Astrocyte of the spinal cord (primary cell): ENCODE measurements at places on chromosomes 1 and 21.

GRCh38 chr1:228544921-228545591 lies 57.9 kb downstream of the RNF187 start:
- no peak for DNase-seq

DNA sequence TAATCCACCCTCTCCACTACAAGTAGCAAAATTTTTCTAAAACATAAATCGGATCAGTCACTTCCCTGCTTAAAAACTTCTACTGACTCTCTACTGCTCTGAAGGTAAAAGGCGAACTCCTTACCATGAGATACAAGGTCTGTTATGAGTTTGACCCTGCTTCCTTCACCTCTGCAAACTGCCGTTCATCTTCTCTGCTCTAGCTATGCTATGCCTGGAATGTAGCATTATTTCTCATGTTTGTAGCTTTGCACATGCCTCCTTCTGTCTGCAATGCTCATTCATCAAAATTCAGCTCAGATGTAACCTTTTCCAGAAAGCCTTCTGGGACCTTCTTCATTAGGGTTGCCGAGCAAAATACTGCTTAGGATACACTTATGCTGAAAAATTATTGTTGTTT lies 30.8 kb downstream of the RPL5 start:
- DNase-seq: no peak

DNA sequence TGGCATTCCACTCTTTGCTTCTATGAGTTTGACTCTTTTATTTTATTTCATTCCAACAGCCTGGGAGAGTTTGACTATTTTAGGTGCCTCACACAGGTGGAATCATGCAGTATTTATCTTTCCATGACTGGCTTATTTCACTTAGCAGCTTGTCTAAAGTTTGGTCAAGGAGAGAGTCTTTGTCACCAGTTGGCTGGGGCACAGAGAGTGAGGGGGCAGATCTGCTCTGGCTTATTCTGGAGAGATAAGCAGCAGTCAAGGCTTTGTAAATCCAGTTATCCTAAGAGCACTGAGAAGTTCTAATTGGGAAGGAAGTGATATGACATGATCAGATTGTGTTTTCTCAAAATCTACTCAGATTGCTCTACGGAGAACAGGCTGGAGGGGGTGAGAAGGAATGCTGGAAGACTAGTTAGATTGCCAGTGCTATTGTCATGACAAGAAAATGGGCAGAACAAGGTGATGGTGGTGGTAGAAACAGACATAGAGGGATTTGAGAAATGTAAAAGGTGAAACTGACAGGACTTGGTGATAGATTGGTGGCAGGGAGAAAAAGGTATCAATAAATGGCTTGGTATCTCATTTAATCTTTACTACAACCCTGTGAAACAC lies 12.1 kb upstream of the CTTNBP2NL start:
- DNase-seq: no peak

- peak; percentile 87 for DNase-seq
These were observed 55.5 kb upstream of the TRIM67 start for GRCh38 chr1:231106347-231106746.

DNA sequence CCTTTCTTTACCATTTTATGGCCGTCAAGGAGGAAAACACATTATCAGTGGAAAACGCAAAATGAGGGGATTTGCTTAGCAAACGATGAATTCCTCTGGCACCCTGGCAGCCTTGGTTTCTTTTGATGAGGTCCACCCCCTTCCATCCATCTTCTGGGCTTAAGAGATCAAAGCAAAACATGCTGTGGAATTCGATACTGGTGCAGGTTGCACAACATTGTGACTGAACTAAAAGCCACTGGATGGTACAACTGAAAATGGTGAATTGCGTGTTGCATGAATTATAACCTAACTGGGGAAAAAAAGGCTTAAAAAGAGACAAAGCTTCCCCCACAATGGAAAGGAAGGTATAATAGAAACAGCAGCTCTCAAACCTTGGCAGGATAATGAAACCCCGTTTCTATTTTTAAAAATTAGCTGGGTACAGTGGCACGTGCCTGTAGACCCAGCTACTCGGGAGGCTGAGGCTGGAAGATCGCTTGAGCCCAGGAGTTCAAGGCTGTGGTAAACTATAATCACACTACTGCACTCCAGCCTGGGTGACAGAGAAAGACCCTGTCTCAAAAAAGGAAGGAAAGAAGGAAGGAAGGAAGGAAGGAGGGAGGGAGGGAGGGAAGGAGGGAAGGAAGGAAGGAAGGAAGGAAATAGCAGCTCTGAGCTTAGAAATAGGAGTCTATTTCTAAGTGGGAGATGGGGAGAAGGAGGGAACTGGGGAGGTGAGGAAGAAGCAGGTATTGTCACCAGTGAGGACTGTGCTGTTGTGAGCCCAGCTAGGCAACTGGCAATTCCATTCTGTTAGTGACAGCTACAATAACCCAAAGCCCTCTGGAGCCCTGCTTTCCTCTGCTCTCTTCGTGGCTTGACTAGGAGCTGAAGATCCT lies 29.0 kb upstream of the LGALS8 start:
- no peak for DNase-seq

DNA sequence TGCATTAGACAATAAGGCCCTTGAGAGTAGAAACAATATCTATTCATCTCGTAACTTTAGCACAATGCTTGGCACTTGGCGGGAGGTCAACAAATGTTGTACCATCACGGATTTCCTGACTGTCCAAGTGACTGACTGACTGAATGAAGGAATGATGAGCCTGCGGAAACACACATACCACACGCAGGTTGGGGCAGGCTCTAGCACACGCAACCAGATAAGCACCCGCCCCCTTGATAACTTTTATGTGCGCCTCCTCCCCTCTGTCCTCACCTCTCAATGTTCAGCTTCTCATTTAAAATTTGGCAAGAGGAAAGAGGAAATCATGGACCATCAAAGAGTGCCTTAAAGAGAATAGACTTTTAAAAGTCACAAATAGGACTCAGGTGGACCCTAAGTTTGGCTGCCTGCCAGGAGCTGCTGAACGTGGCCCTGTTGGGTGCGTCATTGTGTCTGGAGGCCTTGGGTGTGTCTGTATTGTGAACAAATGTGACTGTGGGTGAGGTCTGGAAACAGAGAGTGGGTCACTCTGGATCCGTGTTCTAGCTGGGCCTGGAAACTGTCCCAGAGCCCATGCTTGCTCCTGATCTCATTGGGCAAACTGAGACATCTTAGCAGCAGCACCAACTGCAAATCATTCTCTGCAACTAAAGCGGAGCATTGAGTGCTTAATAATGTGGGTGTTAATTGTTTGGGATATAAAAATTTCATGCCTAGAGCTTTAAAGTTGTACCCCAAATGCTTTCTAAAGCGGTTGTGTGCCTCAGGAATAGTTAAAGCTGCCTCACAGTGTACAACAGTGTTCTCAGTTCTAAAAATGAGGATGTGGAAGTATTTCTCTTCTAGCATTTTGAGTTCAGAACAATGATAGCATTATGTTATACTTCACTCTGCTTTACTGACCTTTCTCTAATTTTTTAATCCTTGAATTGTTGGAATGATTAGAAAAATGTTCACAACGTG lies 47.6 kb upstream of the ABCG1 start:
- DNase-seq: no peak

GRCh38 chr1:207754974-207755700 lies 3.3 kb downstream of the CD46 start:
- DNase-seq: no peak

DNA sequence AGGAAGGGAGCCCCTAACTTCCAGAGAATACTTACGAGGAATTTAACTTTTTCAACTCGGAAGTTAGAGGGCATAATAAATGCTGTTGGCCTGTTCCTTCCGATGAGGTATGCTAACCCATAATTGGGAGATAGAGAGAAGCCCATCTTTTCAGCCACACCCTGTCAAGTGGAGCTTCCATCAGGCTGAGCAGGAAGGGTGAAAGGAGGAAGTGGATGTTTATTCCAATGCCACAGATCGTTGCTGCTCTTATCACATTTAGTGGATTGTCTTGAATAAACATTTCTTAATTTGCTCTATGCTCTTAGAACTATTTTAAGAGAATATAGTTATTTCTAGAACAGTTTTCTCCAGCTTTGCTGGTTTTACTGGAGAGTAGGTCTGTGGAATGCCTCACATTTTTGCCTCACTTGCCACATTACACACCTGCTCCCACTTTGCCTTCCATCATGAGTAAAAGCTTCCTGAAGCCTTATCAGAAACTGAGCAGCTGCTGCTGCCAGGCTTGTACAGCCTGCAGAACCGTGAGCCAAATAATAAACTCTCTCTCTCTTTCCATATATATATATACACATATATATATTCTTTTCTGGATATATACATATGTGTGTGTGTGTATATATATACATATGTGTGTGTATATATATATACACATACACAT lies 60.0 kb upstream of the RGS21 start:
- no peak for DNase-seq

DNA sequence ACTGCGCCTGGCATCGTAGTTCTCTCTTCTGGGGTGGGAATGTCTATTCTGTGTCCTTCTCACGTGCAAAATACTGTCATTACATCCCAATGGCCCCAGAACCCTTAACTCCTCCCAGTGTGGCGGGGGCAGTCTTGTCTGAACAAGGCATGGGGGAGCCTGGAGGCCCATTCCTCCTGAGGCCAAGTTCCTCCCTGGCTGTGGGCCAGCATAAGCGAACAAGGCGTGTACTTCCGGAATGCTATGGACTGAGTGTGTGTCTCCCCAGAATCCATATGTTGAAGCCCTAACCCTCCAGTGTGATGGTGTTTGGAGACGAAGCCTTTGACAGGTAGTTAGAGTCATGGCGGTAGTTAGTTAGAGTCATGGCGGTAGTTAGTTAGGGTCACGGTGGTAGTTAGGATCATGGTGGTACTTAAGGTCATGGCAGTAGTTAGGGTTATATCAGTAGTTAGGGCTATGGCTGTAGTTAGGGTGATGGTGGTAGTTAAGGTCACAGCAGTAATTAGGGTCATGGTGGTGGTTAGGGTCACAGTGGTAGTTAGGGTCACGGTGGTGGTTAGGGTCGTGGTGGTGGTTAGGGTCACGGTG lies 71.0 kb downstream of the PRKCZ start:
- DNase-seq: no peak

- DNase-seq: no peak
These were observed 86.1 kb upstream of the KIAA0040 start for GRCh38 chr1:175278734-175279116.

DNA sequence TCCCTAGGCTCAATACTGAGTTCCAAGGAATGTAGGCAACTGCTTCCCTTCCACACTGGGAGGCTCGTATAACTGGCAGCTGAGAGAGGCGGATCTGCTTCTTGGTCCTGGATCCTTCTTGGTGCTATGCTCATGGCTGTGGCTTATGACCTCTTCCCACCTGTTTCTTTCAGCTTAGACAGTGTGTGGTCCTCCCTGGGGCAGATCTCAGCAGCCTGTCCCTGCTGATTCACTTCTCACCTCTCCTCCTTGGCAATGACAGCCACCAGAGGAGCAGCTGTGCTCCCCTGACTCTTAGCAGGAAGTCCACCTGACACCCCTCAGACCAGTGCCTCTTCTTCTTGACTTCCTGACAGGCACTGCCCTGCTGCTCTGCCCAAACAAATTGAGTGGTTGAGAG lies 75.1 kb upstream of the PTGFRN start:
- no peak for DNase-seq

DNA sequence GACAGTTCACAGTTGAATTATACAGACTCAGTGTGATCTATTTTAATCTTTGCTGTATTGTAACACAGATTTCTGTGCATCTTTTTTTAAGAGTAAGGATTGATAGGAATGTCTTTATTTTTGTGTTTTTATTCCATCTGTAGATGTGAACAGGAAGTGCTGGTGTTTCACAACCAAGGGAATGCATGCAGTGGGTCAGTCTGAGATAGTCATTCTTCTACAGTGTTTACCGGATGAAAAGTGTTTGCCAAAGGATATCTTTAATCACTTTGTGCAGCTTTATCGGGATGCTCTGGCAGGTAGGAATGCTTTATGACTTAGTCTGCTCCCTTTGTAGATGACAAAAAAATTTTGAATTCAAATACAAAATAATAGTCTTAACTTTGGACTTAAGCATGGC lies 84.5 kb downstream of the CC2D1B start:
- peak; percentile 5 for DNase-seq

DNA sequence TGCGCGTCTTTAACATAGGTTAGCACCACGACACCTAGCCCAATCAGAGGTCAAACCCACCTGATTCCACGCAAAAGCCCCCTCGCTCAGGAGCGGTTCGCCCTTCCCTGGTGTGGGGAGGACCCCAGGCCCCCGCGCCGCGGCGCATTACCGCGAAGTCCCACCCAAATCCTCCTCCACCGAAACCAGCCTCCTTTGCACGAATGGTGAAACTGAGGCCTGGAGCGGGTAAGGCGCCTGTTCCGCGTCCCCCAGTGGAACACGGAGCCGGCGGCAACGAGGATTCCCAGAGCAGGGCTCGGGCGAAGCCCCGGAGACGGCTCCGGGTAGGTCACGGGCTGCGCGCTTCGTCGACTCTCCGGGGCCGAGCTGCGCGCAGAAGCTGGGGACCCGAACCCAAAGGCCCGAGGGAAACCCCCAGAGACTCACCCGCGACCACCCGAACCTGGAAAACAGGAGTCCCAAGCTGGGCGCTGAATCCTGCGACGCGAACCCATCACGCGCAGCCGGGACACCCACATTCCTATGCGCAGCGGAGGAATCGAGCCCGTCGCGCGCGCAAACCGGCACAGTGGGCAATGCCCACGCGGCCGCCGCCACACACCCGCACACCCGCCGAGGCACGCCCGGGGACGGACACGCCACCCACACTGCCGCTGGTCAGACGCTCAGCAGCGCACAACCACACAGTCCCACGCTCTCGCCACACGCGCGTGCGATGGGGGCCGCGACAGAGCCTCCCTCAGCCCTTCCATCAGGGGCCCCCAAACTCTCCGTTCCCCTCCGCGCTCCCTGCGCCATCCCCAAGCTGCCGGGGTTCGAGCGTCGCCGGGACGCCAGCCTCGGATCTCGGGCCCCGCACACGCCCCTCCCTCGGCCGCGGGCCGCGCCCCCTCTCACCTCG lies 507 bp downstream of the GLIS1 start:
- DNase-seq: peak; percentile 23

DNA sequence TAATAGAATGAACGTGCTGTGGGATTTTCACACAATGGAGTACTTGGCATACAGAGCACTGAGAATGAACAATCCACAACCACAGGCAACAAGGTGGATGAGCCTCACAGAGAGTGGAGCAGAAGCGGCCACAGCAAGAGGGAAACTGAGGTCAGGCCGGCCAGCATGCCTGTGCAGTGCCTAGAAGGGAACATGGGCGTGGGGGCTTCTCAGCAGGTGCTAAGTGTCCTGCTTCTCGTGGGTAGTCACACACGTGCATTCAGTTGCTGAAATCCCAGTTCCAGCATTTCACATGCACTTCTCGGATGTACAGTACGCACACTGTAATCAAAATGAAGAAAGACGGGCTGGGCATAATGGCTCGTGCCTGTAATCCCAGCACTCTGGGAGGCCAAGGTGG lies 33.1 kb downstream of the WDR4 start:
- DNase-seq: no peak
